ENCODE measurements at places on chromosomes 1 and 21. TPM values are rescaled to one million over a fixed set of nuclear protein-coding genes. Genes with fewer than 3 reads are reported as not detected.

DNA sequence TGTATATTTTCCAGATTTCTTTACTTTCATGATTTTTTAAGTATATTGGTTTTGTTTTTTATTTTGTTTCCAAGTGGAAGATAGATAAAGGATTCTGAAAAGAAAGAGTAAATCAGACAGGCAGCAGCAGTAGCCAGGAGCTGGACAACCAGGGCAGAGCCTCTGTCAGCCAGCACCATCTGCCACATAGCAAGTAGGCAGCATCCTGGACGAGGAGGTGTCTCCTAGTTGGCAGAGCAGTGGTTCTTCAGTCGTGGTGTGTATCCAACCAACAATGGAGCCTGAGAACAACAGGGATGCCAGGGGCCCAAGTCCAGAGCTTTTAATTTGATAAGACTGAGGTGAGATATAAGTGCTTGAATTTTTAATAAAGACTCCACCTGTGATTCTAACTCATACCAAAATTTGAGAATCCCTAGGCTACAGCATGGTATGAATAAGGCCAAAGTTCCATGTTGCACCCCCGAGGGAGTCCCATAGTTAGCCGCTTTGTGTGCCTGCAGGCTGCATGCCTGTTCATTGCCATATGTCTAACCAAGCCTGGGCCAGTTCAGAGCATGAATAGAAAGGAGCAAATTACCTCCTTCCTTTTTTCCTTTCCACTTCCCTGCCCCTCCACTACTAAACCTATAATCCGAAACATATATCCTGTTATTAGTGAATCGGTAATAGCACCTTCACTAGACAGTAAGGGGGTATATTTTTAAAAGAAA lies 153.2 kb downstream of the NTNG1 start:
- no peak for DNase-seq

- DNase-seq: peak; percentile 25
Measured at GRCh38 chr1:17805869-17806684, 50.9 kb downstream of the ACTL8 start.

DNA sequence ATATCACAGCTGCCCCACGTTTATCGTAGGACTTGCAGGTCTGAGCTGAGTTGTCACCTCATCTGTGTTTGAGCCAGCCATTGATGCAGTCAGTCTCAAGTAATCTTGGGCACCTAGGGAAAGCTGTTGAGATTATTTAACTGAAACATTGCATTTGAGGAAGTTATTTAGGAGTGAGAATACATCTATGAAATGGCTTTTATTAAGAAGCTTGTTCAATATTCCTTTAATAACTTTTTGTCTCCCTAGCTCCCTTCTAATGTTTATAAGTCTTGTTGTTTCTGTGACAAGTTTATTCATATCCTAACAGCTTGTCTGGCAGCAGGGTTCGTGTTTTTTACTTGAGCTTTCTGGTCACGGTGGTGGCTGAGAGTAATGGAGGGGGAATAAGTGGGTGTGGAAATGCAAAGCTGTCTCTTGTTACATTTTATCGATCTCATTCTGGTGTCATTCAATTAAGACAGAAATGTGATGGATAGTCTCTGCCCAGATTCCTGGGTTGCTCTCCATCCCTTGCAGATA lies 555.9 kb downstream of the USP25 start:
- no peak for DNase-seq

Gene CDC42BPA
- total RNA-seq: 56.4 TPM

DNA sequence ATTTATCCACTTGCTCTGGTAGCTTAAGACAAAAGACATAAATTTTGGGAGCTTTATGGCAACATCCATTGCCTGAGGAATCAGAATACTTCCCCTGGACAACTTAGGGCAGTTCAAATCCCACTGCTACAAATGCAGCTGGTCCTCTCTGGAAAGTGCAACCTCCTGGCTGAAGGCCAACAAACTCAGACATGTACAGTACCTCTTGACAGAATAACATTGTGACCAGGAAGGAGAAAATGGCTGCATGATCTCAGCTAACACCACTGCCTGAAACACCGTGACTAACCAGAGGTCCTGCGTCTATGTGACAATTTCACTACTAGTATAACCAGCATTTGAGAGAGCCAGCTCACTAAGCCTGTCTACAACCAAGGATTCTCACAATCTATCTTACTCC lies 218.9 kb downstream of the CRB1 start:
- no peak for DNase-seq

GRCh38 chr1:8032366-8032910 lies 6.3 kb upstream of the ERRFI1 start:
- DNase-seq: no peak

DNA sequence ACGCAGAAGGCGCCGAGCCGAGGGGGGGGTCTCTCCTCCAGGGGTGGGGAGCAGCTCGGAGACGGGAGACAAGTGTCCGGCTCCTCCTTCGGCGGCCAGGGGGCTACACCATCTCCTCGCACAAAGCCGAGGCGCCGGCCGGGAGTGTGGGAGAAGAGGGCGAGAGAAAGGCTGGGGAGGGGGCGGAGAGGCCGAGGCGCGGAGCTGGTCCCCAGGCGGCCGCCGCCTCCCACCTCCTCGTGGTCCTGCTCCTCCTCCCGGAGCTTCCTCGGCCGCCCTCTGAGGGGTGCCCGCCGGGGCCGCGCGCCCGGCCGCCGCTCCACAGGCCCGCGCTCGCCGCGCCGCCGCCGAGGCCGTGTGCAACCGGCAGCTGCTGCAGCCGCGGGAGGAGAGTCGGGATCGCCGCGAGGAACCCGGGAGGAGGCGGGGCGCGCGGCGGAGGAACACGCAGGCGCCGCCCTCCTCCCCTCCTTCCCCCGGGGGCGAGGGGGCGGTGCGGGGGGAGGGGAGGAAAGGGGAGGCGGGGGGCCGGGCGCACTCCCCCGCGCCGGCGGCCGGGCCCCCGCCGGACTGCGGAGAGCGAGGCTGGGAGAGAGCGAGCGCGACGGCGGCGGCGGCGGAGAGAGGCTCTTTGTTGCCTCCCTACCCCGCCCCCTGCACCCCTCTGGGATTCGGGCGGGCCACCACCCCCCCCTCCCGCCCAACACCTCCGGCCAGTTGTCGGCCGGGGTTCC lies at the start of gene ENAH:
TSS of gene ENAH (minus strand) at position 395 of the 734 bp plus-strand sequence. CDS start 433 bp downstream, outside the sequence.
- DNase-seq: peak; percentile 92

Gene UBXN10
- total RNA-seq: 0.29 TPM

GRCh38 chr1:3316340-3316943 lies 138.0 kb upstream of the ARHGEF16 start:
- no peak for DNase-seq

Gene BTBD8
- total RNA-seq: 2.5 TPM

Gene CLCA4
- not detected for total RNA-seq

DNA sequence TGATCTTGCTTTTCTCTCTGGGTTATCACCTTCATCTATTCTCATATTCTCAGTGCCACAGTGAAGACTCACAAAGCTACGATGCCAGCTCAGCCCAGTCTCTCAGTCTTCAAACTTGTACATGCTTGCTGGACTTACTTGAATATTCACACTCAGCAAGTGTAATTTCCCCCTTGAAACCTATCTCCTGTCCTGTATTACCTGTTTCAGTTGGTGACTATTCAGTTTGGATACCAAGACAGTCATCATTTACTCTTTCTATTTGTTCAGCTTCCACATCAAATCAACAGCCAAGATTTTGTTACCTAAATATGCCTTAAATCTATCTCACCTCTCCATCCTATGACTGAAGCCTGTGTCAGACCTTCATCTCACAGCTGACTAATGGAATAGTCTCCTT lies 209.7 kb downstream of the LRRC7 start:
- DNase-seq: no peak

- DNase-seq: peak; percentile 76
Measured at GRCh38 chr21:42617486-42617885, 35.9 kb upstream of the PDE9A start.

- DNase-seq: peak; percentile 91
Measured at GRCh38 chr1:156813750-156814570, 2.7 kb downstream of the SH2D2A start.

DNA sequence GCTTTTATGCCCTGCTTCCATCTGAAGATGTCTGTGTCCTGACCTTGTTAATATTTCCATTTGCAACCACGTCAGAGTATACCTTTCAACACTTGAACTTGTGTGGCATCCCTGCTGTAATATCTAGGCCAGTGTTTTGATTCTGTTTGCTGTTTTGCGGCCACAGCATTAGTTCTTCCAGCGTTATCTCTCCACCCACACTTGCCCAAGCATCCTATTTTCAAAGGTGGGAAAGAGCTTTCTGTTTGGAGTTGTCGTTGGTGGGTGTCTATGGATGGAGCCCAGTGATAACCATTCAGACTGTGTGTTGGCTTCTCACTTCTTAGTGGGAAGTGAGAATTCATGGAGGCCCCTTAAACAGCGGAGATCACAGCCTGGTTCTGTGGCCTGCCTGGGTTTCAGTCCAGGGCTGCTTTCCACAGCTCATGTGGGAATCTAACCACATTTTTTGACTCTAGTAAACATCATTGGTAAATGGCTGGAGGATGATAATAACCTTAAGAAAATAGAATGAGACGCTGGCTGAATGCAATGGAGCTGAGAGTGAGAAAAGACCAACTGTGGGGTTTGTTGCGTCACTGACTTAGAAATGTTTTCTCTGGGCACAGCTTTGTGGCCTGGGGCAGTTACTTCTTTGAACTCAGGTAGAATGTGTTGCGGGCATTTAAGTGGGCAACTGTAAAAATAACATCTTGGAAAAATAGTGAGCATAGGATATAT lies 7.6 kb downstream of the TENT5C start:
- DNase-seq: peak; percentile 20

Gene TIE1
- total RNA-seq: 32.5 TPM

GRCh38 chr1:189027512-189027911 lies 1450.2 kb downstream of the BRINP3 start:
- no peak for DNase-seq

Gene TSPEAR
- 0.14 TPM for total RNA-seq

GRCh38 chr1:210980082-210980481 lies 153.9 kb downstream of the KCNH1 start:
- no peak for DNase-seq

Gene HSD3B2
- 0.52 TPM for total RNA-seq

DNA sequence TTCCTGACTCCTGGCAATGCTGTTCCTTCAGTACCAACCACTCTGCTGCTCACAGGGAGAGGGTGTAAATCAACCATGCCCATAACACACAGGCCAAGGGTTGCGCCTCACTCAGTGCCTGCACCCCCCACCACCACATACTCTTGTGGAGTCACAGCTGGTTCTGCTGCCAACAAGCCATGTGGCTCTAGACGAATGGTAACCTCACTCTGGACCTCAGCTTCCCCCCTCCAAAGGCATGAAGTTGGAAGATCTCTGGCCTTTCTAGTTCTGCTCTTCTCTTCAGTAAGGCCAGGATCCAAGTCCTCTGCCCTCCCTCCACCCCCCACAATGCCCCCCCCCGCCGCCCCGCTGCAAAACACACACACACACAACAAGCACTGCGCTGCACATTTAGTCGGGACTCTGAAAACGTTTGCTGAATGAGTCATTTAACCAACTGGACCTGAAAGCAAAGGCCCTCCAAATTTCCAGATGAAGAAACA lies 1.7 kb upstream of the GLIS1 start:
- DNase-seq: no peak

Gene C8A
- total RNA-seq: not detected

Gene MTARC1
- 6.7 TPM for total RNA-seq

Gene SLC35E2B
- 20.7 TPM for total RNA-seq

Measured in posterior vena cava (tissue), 2 donors.